ENCODE measurements at places on chromosomes 12 and 14.

GRCh38 chr14:92863286-92864080 lies 59.5 kb upstream of the CHGA start:
- peak; percentile 96 for DNase-seq

DNA sequence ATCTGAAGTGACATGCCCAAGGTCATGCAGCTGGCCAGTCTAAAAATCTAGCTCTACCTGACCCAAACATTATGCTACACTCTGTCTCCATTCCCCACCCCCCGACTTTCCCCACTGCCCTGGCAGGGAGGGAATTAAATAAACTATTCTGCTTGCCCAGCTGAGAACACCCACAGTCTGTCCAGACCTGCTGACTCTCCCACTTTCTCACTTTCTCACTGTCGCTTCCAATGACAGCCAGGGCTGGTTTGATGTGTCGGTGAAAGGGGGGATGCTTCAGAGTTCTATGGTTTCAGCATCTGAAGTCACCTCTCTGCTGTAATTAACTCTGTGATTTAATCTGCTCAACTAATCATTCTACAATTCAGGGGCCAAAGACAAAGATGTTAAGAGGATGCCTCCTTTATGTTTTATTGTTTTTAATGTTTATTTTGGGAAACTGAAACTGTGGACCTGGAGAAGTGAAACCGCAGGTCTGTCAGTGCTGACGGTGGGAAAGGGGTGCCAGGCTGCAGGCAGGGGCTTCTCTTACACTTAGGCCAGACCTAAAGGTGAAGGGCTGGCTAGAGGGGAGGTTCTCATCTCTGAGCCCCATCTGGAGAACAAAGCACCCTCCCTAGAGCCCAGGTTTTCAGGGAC lies 8.1 kb upstream of the MSI1 start:
- no peak for DNase-seq

- no peak for DNase-seq
These were observed 323.3 kb downstream of the CCER1 start for GRCh38 chr12:90631591-90632212.

GRCh38 chr14:51327376-51327775 lies 87.3 kb downstream of the TMX1 start:
- no peak for DNase-seq

- DNase-seq: no peak
These were observed 56.3 kb upstream of the DAAM1 start for GRCh38 chr14:59131938-59132795.

DNA sequence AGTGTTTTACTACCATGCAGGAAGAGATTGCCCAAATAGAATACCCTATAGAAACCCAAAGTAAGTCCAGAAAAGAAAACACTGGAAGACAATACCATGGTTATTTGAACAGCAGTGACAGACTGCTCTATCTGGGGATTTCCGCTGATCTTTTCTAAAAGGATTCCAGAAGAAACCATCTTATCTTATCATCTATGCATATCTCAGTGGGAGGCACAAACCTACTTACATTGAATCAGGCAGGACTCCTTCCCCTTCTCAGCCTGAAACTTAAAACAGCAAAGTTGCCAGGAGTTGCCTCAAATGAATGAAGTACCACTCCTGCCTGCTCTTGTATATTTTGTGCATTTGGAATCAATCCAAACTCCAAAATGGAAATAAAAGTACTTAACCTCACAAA lies 56.7 kb upstream of the NR2C1 start:
- no peak for DNase-seq

- no peak for DNase-seq
These were observed 69.2 kb downstream of the SLC6A12 start for GRCh38 chr12:144650-145284.

DNA sequence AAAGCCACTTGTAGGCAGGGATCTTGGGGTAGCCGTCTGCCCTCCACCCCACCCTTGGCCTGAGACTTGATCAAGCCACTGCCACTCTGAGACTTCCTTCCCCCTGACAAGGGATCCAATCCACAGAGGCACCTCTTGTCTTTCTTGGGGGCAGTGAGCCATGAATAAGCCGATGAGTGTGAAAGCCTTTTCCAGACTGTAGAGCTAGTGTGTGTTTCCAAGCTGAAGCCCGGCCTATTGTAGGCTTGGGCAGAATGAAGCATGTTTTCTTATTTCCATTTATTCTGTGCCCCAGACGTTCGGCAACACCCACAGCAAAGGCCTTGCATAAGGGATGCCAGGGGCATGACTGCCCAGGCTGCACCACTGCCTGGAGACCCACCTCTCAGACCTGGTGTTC lies 991.6 kb downstream of the BCL11B start:
- no peak for DNase-seq

DNA sequence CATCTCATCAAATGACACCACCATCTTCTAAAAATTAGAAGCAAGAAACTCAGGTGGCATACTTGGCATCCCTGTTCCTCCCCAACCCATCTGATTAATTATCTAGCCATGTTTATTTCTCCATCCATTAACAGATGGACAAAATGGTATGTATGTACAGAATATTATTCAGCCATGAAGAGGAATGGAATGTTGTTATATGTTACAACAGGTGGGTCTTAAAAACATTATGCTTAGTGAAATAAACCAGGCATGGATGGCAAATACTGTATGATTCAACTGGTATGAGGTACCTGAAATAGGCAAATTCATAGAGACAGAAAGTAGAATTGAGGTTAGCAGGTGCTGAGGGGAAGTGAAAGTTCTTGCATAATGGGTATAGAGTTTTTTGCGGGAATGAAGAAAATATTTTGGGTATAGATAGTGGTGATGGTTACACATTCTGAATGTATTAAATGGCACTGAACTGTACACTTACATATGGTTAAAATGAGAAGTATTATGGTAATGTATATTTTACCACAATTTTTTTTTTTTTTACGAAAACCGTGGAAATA lies 17.5 kb downstream of the YY1 start:
- DNase-seq: no peak

DNA sequence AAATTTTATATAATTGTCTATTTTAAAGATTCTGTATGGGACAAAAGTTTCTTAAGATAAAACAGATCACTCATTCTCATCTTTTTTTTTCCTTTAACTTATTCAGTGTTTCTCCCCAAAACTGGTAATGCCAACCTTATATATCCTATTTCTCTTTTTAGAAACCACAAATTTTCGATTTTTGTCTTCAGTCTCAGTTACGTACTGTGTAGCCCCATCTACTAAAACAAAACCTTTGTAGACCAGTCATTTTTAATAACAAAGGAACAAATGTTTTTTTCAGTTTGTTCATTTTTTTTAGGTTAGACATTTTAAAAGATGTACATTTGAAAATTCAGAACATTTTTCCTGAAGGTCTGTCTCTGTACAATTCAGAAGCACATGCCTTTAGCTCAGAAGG lies 18.2 kb downstream of the PNMA1 start:
- no peak for DNase-seq

- no peak for DNase-seq
These were observed 32.6 kb upstream of the DDX11 start for GRCh38 chr12:31041033-31041564.

DNA sequence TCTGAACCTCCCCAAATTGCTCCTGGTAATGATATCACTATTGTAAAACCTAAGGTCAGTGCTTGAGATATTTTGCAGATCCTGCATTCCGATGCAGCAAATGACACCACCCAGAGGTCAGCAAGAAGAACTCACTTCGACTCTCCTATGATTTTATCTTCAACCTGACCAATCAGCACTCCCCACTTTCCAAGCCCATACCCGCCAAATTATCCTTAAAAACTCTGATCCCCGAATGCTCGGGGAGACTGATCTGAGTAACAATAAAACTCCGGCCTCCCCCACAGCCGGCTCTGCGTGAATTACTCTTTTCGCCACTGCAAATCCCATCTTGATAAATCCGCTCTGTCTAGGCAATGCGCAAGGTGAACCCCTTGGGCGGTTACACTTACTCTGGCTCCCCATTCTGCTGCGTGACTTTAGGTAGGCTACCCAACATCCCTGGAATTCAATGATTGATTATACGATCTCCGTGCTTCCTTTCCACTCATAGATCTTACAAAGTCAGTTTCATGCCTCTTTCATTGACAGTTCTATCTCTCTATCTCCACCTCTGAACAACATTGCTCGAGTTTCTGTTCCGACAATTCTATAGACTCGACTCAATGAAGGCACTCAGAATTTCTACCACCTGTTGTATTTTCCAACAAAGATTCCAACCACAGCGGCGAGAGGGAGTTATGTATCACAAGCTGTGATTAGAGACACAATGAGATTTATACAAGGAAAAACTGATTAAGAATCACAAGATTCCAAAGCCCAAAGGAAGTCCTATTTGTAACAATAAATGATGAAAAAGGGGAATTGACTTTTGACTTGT lies 939 bp downstream of the NPC2 start:
- DNase-seq: no peak

DNA sequence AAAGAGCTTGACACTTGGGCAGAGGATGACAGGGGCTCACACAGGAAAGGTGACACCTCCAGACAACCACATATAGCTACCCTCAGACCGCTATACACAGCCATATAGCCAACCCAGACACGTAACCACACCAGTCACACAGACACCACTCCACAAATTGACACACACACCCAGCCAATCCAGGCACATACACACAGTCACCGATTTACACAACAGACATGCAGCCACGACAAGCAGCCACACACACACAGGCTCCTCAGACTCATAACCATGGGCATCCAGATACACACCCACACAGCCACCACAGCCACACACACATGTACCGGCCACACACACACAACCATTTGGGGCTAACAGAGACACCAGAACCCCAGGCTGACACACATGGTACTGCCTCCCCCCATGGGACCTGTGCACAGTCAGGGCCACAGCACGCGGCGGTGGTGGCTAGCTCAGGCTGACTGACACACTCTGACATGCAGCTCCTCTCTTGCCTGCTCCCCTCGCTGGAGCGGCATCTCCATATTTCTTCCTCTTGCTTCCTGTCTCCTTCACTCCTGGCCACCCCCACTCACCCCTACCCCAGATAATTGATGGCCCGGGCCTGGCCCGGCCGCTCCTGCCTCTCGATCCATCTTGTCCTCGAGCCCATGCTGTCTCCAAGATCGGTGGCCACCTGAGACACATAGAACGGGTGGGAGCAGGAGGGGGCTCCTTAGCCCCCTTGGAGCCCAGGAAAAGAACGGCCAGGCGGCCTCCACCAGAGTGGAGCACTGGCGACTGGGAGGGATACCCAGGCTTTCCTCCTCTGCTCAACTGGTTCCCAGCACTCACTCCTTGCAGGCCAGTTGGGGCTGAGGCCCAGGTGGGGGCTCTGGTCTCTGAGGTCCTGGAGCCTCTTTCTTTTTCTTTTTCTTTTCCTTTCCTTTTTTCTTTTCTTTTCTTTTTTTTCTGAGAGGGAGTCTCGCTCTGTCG lies 6.0 kb upstream of the SHMT2 start:
- DNase-seq: no peak

GRCh38 chr14:105204206-105204930 lies 23.3 kb upstream of the NUDT14 start:
- DNase-seq: no peak

DNA sequence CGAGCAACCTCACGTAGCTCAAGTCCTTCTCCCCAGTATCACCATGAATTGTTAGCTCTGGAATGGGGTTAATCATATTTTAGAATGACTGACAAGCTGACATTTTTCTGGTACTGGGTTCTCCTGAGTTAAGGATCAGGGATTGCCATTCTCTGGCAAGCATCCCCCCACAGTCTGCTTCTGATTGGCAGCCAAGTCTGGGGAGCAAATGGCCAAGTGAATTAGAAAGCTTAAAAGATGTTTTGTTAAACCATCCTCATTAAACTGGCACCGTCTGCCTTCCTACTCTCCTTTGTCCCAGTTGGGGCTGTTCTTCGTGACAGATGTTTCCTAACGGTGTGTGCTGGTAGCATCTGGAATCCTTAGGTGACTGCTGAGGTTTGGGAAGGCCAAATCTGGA lies 17.2 kb upstream of the CISTR start:
- no peak for DNase-seq

- DNase-seq: no peak
These were observed 34.5 kb downstream of the CMKLR1 start for GRCh38 chr12:108304633-108305032.

Measured in NCI-H2081 treated with DMSO at 0.1 percent for 48 hours (cell line).